Bronchial smooth muscle cell (primary cell): ENCODE measurements at places on chromosomes 1 and 21. TPM values are rescaled to one million over a fixed set of nuclear protein-coding genes. Genes with fewer than 3 reads are reported as not detected.

FTCD gene
- 0.60 and 0.63 TPM in 2 replicates for total RNA-seq

GORAB gene
- 15.1 and 17.5 TPM in 2 replicates for total RNA-seq

SLC22A15 gene
- total RNA-seq: 2.7 and 3.0 TPM in 2 replicates

MROH9 gene
- 0.09 TPM in 1 of 2 replicates, not detected in the other for total RNA-seq

RAB7B gene
- 13.6 and 14.9 TPM in 2 replicates for total RNA-seq

FAM72C gene
- 0.09 and 0.16 TPM in 2 replicates for total RNA-seq

MSH4 gene
- 0.16 and 0.52 TPM in 2 replicates for total RNA-seq

CFHR5 gene
- total RNA-seq: not detected in 2 replicates

ASPM gene
- 1.1 and 5.4 TPM in 2 replicates for total RNA-seq

ITLN2 gene
- not detected in 2 replicates for total RNA-seq
